ENCODE measurements at places on chromosomes 1 and 21.

- no peak for DNase-seq
These were observed 379.7 kb upstream of the B3GALT2 start for GRCh38 chr1:193565971-193566577.

DNA sequence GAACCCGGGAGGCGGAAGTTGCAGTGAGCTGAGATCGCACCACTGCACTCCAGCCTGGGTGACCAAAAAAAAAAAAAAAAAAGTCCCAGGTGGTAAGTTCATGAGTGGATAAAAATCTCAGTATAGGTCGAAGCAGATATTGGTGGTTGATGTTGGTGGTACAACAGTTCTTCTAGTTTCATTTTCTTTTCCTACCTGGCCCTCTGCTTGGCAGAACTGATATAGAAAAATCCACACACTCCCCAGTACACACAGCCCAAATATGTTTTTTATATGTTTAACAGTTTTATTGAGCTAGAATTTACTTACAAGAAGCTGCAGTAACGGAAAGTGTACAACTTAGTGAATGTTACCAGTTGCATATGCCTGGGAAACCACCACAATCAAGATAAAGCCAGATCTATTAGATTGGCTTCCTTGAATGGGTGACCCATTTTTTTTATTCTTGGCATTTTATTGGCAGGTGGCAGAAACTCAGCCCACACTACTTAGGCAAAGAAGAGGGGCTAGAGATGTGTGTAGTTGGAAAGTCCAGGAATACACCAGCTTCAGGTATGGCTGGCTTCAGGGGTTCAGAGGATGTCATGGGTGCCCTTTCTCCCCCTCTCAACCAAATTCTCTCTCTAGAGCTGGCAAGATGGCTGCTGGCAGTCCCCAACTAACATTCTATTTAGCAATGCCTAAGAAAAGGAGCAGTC is 118.3 kb upstream of the SLC25A33 start:
- no peak for DNase-seq

- DNase-seq = no peak
These were observed 95.9 kb upstream of the SGIP1 start for GRCh38 chr1:66438062-66438461.

DNA sequence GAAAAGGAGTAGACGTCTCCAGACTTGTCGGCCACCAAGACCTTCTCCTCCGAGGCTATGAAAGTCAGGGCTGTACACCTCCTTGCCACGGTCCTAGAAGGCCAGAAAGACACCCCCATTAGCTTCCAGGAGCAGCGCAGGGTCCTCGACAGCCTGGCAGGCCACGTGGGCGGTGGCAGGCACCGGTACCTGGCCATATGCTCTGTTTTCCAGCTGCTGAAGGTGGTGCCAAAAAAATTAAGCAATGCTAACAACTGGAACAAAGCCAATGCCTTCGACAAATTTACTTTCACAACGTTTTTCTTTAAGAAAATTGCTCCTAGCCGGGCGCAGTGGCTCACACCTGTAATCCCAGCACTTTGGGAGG is 15.9 kb downstream of the WDR4 start:
- DNase-seq = no peak

- no peak for DNase-seq
These were observed 20.0 kb downstream of the PTPRF start for GRCh38 chr1:43550598-43551246.

GRCh38 chr21:37869661-37870060 is 46.6 kb downstream of the KCNJ6 start:
- no peak for DNase-seq

Data from activated CD4-positive, alpha-beta T cell treated with anti-CD3 and anti-CD28 coated beads, Interleukin-2, amount 50 U/mL, for 1 hour (primary cell).